Lung (tissue), 17 donors: ENCODE measurements at places on chromosomes 7 and 10.

DNA sequence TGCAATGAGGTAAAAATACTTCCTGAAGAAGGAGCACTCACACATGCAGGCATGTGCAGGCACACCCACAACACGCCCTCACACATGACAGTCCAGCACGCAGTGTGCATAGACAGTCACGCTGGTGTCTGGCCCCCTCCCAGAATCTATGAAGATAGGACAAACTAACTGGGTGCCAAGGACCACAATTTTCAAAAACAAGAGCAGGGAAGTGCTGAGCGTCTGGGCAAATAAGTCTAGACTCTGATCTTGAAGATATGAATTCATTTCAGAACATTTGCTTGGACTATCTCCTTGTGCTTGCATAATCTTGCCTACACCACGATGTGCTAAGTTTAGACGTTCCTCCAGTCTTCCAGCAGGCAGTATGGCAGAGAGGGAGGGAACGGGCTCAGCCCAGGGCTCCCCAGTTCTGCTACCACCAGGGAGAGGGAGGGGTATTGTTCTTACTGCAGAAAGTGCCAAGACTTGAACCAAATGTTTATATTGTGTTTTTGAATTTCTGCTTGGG, 276.5 kb upstream of the KLF6 start:
- peaks cover 4% of the 10 kb centered on the region for H3K4me1 ChIP-seq
- H3K27me3 ChIP-seq, result no peaks in the 10 kb centered on the region
- no peak overlapping the region for H3K27ac ChIP-seq
- no peak overlapping the region for H3K4me3 ChIP-seq
- DNase-seq, result no peak
- no peaks in the 10 kb centered on the region for H3K36me3 ChIP-seq

GRCh38 chr7:27123007-27123476, 7.5 kb downstream of the HOXA4 start:
- peak overlapping the region; percentile 18 for H3K4me3 ChIP-seq
- peak; percentile 48 for DNase-seq
- H3K4me1 ChIP-seq, result no peaks in the 10 kb centered on the region
- H3K36me3 ChIP-seq, result no peaks in the 10 kb centered on the region
- peak overlapping the region; percentile 95 for H3K27ac ChIP-seq

GRCh38 chr10:57775250-57775649, 492.4 kb downstream of the IPMK start:
- H3K36me3 ChIP-seq, result no peaks in the 10 kb centered on the region
- DNase-seq, result no peak
- H3K4me3 ChIP-seq, result no peak overlapping the region
- H3K27me3 ChIP-seq, result no peaks in the 10 kb centered on the region
- no peak overlapping the region for H3K27ac ChIP-seq
- H3K4me1 ChIP-seq, result no peaks in the 10 kb centered on the region

DNA sequence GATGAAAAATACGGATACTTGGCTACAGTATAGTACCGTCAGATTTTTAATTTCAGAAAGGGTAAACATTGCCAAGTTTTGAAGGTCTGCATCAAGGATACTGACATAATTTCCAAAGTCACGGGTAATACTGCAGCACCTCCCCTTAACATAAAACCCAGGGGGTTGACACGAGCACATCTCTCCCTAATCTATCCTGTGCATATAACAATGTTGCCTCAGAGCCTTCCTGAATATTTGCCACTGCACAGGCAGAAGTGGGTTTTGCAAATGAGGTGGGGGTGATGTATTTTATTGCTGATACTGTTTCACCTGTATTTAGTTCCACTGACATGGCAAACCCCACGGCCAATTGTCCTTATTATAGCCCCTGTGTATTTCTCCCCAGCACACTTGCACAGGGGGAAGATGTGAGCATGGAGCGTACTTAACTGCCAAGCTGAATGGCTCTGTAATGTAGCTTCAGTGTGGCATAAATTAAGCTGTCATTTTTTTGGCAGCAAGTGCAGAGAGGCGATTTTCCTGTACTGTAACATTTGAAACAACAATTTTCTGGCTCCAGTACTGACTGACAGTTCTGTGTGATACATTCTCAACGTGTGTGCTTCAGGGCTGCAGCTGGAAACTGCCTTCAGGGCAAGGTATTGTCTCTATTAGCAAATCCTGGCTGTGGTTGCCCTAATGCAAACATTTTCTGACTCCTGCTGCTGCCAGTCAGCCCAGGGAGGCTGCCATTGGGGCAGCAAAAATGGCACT, 299.6 kb upstream of the SP4 start:
- H3K27ac ChIP-seq, result no peak overlapping the region
- no peak overlapping the region for H3K4me3 ChIP-seq
- H3K4me1 ChIP-seq, result no peaks in the 10 kb centered on the region
- no peaks in the 10 kb centered on the region for H3K36me3 ChIP-seq
- H3K27me3 ChIP-seq, result no peaks in the 10 kb centered on the region

- no peaks in the 10 kb centered on the region for H3K4me1 ChIP-seq
- no peak overlapping the region for H3K27ac ChIP-seq
- H3K4me3 ChIP-seq, result no peak overlapping the region
- no peaks in the 10 kb centered on the region for H3K27me3 ChIP-seq
- DNase-seq, result peak; percentile 64
- H3K36me3 ChIP-seq, result no peaks in the 10 kb centered on the region
Measured at GRCh38 chr7:131600085-131600881, 43.9 kb upstream of the PODXL start.

- no peaks in the 10 kb centered on the region for H3K4me1 ChIP-seq
- H3K36me3 ChIP-seq, result no peaks in the 10 kb centered on the region
- DNase-seq, result no peak
Measured at GRCh38 chr7:115775981-115776380, 254.6 kb downstream of the TFEC start.

DNA sequence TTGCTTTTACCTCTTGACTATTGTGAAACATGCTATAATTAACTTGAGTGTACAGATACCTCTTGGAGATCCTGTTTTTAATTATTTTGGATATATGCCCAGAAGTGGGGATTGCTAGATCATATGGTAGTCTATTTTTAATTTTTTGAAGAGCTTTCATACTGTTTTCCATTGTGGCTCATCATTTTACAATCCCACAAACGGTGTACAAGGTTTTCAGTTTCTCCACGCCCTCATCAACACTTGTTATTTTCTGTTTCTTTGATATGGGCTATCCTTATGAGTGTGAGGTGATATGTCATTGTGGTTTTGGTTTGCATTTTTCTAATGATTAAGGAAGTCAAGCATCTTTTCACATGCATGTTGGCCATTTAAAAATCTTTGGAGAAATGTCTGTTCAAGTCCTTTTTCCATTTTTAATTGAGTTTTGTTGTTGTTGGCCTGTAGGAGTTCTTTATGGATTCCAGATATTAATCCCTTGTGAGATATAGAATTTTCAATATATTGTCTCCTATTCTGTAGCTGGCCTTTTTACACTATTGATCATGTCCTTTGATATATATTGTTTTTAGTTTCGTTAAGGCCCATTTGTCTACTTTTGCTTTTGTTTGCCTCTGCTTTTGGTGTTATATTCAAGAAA, 7.5 kb downstream of the AGK start:
- H3K27me3 ChIP-seq, result no peaks in the 10 kb centered on the region
- no peak for DNase-seq
- peaks cover 3% of the 10 kb centered on the region for H3K4me1 ChIP-seq
- no peak overlapping the region for H3K27ac ChIP-seq

GRCh38 chr7:107076781-107077698, 32.5 kb downstream of the PRKAR2B start:
- H3K27me3 ChIP-seq, result no peaks in the 10 kb centered on the region
- no peak for DNase-seq
- H3K27ac ChIP-seq, result no peak overlapping the region
- no peaks in the 10 kb centered on the region for H3K4me1 ChIP-seq
- H3K4me3 ChIP-seq, result no peak overlapping the region
- no peaks in the 10 kb centered on the region for H3K36me3 ChIP-seq

- H3K27ac ChIP-seq, result no peak overlapping the region
- peaks cover 8% of the 10 kb centered on the region for H3K4me1 ChIP-seq
- DNase-seq, result no peak
- no peak overlapping the region for H3K4me3 ChIP-seq
- no peaks in the 10 kb centered on the region for H3K27me3 ChIP-seq
- peaks cover 2% of the 10 kb centered on the region for H3K36me3 ChIP-seq
Measured at GRCh38 chr10:110223298-110223925, 16.0 kb downstream of the MXI1 start.

DNA sequence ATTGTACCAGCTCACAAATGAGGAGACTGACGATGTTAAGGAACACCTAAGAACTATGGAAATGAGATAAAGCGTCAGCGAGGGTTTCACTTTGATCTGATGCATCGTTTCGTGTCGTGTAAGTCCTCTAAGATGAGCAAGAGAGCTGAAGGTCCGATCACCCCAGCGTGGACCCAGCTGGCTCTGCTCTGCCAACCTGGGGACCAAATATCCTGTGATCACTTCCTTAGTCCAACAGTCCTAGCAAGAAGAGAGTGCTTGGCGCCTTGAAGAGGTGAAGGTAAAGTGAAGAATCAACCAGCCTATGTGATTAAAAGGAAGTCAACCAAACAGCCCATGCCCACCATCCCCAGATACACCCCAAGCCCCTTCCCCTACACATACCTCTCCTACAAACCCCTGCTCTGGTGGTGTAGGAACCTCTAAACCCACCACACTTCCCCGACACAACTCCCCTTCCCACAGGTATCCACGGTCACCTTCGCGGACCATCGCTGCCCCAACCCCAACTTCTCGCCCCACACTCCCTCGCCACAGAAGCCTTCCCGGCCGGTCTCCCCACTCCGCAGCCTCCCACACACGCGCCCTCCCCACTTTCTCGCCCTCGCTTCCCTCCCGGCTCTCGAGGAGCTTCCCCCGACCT, 722 bp downstream of the UPF2 start:
- no peaks in the 10 kb centered on the region for H3K4me1 ChIP-seq
- no peaks in the 10 kb centered on the region for H3K36me3 ChIP-seq
- H3K27me3 ChIP-seq, result no peaks in the 10 kb centered on the region
- H3K27ac ChIP-seq, result peak overlapping the region; percentile 94
- H3K4me3 ChIP-seq, result peak overlapping the region; percentile 65

- H3K4me1 ChIP-seq, result peaks cover 9% of the 10 kb centered on the region
- no peak overlapping the region for H3K4me3 ChIP-seq
- no peaks in the 10 kb centered on the region for H3K27me3 ChIP-seq
- DNase-seq, result no peak
Measured at GRCh38 chr7:139709485-139709884, 68.3 kb downstream of the HIPK2 start.

DNA sequence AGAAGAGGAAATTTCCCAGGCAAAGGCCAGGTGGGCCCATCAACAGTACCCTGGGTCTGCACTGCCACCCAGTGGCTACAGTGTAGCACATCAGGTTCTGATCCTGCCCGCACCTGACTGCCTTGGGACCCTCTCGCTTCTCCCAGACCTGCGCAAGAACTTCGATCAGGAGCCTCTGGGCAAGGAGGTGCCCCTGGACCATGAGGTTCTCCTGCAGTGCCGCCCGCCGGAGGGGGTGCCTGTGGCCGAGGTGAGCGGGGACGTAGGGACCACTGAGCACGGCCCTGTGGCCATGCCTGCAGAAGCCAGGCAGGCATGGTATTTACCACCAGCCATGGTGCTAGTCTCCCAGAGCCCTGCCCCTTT, 33.9 kb upstream of the SLC29A3 start:
- no peaks in the 10 kb centered on the region for H3K4me1 ChIP-seq
- H3K4me3 ChIP-seq, result no peak overlapping the region
- no peaks in the 10 kb centered on the region for H3K27me3 ChIP-seq
- peaks cover 30% of the 10 kb centered on the region for H3K36me3 ChIP-seq
- H3K27ac ChIP-seq, result no peak overlapping the region

- no peak for DNase-seq
- no peaks in the 10 kb centered on the region for H3K36me3 ChIP-seq
- H3K27me3 ChIP-seq, result no peaks in the 10 kb centered on the region
- H3K27ac ChIP-seq, result no peak overlapping the region
- peaks cover 14% of the 10 kb centered on the region for H3K4me1 ChIP-seq
Measured at GRCh38 chr10:113177156-113177935, 227.3 kb downstream of the TCF7L2 start.

- H3K36me3 ChIP-seq, result no peaks in the 10 kb centered on the region
- no peak overlapping the region for H3K4me3 ChIP-seq
- DNase-seq, result no peak
- H3K4me1 ChIP-seq, result no peaks in the 10 kb centered on the region
- no peaks in the 10 kb centered on the region for H3K27me3 ChIP-seq
- H3K27ac ChIP-seq, result no peak overlapping the region
Measured at GRCh38 chr7:144653449-144653848, 182.4 kb downstream of the TPK1 start.

GRCh38 chr7:94445696-94446194, 51.0 kb downstream of the COL1A2 start:
- no peak overlapping the region for H3K4me3 ChIP-seq
- no peaks in the 10 kb centered on the region for H3K27me3 ChIP-seq
- H3K4me1 ChIP-seq, result no peaks in the 10 kb centered on the region
- no peaks in the 10 kb centered on the region for H3K36me3 ChIP-seq

DNA sequence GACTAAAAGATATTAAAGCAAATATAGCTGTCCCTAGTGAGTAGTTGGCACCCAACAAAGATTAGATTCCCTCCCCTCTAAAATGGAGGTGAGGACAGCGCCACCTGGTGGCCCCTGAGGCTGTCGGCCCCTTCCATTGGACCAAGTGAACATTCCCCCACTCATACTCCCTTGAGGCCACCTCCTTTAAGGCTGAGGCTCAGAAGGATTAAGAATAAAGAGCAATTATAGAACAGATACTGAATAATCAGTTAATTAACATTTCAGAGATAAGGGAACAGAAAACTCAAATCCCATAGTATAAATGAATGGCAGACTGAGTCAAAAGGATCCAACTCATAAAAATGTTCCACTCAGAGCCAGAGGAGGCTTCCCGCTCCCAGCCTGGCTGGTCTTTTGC, 130.4 kb upstream of the GHITM start:
- DNase-seq, result no peak
- H3K27ac ChIP-seq, result no peak overlapping the region
- H3K4me3 ChIP-seq, result no peak overlapping the region
- no peaks in the 10 kb centered on the region for H3K36me3 ChIP-seq
- no peaks in the 10 kb centered on the region for H3K27me3 ChIP-seq

GRCh38 chr7:139603896-139604295, 80.4 kb downstream of the CLEC2L start:
- DNase-seq, result no peak
- no peaks in the 10 kb centered on the region for H3K27me3 ChIP-seq
- no peak overlapping the region for H3K4me3 ChIP-seq

DNA sequence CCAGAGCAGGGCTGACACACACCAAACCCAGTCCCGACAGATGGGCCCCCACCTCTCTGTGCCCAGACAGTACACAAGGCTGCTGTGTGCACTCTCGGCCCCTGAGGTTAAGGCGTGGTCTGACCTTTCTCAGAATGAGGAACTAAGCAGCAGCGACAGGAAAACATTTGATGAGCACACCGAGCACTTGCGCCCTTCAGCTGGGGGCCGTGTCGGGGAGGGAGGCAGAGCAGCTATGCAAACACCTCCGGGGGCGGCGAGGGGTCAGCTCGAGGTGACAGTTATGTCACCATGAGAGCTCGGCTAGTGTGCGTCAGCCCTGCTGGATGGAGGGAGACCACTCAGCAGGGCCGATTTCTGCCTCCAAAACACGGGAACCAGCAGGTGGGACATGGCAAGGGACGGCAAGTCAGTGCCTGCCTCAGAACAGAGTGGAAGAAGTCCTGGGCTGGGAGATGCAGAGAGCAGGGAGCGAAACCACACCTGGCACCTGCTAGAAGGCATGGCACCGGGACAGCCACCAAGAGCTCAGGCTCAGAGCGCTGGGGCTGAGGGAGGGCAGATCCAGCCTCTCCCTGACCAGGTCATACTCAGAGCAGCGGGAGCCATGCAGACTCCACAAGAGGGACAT, 57.4 kb downstream of the CHST15 start:
- H3K4me3 ChIP-seq, result no peak overlapping the region
- no peaks in the 10 kb centered on the region for H3K27me3 ChIP-seq
- H3K36me3 ChIP-seq, result no peaks in the 10 kb centered on the region
